ENCODE measurements at places on chromosomes 6 and 20.
A peak's percentile ranks its signal among the peaks of the same experiment; 100 is the strongest.

DNA sequence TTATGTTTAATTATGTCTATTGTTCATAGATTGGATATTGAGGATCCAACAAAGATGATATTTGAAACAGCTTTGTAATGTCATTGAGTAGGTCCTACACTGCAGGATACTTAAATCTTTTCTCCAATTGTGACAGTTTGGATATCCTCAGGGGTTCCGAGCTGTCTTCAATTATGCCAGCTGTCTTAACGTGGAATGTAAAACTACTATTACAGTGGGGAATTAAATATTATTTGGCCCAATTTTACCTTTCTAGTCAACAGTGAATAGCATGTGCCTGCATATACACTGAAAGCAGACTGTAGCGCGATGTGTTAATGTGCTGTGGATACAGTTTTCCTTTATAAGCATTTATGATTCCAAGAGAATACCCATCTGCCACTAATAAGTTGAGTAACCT is 156.9 kb downstream of the GRIK2 start:
- no peak for DNase-seq

DNA sequence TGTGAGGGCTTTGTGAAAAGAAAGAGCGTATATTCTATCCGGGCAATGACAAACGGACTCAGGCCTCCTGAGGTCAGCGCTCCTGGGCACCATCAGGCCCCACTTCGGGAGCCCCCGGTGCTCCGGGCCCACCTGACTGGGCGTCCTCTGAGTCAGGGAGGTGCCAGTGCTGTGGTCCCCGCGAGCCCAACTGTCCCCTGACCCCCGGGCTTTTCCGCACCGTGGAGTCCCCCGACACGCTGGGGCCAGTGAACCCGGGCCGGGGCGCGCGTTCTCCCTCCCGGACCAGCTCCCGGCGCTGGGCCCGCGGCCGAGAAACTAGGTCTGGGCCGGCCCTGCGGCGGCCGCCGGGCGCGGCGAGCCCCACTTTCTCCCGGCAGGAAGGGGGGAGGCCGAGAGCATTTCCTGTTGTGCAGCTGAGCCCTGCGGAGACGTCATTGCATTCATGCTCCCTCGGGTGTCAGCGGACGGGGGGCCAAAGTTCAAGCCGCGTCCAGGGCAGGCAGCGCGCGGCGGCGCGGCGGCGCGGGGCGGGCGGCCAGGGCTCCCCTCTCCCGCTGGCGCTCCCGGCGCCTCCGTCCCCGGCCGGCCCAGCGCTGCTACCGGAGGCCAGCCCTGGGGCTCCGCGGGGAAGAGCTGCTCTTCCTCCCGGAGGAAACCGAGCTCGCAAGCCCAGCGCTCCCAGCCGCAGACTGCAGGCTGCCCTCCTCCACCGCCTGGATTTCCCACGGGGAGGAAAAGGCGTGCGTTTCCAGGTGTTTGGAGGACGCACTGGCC is 18.3 kb downstream of the HIVEP2 start:
- peak; percentile 78 for DNase-seq

- peak; percentile 96 for DNase-seq
Measured at GRCh38 chr20:6533761-6534479, 233.6 kb upstream of the BMP2 start.

DNA sequence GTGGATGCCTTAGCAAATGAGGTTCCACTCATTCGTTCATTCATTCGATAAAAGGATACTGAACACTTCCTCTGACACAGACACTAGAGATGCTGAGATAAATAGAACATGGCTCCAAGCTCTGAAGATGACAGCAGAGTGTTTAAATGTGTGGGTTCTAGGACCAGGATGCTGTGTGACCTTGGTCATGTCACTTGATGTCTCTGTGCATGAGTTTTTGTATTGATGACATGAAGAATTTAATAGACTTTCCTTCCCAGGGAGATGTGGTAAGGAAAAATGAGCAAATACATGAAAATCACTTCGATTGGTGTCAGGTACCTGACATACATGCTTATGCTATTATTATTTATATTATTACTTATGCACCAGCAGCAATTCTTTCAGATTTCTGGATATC is 34.3 kb upstream of the CD83 start:
- DNase-seq = no peak

DNA sequence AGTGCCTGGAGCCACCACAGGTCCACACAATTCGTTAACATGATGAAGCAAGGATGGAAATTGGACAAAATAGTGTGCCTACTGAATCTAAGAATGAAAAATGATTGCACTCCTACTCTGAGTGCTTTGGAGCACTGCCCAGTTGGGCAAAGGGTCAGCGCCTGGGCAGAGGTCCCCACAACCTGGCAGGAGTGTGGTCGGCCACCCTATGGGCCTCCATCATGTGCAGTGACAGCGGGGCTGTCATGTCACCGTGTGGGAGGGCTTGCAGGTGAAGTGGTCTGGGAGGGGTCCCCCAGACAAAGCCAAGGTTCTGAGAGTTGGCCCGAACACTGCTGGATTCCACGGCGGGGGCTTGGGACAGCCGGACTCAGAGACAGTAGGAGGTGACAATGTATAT is 36.2 kb upstream of the CD93 start:
- no peak for DNase-seq

DNA sequence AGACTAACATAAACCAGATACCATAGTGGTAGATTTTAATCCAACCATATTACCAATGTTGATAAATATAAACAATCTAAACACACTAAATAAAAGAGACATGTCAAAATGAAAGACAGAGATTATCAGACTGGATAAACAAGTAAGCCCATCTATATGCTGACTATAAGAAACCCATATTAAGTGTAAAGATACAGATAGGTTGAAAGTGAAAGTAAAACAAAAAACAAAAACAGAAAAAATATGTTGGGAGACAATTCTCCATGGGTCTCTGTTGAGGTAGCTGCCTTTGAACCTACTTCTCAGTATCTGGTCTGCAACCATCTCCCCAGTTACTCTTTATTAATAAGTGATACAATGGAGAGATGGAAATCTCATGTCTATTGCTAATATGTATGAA is 21.2 kb downstream of the REV3L start:
- DNase-seq = no peak

DNA sequence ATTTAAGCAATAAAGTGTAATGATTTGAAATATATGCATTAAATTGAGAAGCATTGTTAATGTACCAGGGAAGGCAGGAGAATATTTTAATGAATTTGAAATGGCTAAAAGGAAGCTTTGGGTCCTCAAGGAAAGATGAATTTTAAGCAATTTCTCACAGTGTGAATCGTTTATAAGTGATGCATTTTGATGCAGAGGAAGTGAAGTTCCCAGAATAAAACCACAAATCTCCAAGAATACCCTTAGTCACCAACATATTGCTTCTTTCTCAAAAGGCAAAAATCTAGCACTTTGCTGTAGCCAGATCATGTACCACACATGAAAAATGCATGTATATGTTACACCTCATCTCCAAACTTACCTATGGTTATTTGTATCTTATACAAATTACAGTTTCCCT is 11.7 kb downstream of the TPD52L1 start:
- peak; percentile 66 for DNase-seq

DNA sequence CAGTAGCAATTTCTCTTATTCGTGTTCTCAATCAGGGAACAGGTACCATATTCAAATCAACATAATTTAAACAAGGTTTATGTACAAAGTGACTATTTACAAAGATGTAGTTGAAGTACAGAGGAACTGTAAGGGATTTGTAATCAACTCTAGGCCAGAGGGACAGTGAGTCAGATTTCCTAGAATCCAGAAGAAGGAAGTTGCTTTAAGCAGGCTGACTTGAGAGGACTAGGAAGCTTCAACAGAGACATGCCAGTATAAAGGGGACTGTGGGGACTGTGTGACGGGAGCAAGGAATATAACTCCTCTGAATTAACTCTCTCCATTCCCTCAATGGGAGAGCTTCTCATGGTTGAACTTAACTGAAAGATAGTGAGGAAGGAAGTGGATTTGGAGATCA is 427.4 kb upstream of the JAG1 start:
- DNase-seq = peak; percentile 20

- DNase-seq = peak; percentile 19
Measured at GRCh38 chr6:116847227-116847626, 18.3 kb upstream of the GPRC6A start.

- no peak for DNase-seq
Measured at GRCh38 chr6:91664327-91664959, 1077.6 kb upstream of the MAP3K7 start.

DNA sequence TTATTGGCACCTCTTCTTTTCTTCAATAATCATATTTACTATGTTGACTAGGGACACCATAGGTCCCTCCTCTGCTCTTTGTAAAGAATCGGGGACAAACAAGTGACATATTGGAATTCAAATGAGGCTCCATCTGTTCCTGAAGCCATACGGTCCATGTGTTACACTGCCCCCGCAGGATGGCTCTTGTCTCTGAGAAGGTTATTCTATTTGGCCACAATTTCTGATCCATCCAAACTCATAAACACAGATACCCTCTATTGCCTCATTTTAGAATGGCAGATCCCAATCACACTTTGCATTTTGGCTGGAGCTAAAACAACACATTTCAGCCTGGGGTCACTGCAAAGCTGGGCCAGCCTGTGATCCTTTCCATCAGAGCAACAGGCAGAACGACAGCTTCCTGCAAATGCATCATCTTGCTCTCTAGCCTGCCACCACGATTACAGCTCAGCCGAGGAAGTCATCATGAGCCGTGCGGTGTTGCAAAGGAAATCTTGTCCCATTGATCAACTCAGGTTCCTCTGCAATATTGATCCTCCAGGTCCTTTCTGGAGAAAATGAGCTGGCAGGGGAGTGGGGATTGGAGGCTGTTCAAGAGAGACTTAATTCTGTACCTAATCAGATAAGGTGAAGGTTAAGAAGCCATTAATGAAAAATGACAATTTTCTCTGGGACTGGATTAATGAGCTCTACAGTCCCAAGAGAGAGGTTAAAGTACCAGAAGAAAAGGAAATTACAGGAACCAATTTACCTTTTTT is 73.1 kb downstream of the AGPAT4 start:
- no peak for DNase-seq

DNA sequence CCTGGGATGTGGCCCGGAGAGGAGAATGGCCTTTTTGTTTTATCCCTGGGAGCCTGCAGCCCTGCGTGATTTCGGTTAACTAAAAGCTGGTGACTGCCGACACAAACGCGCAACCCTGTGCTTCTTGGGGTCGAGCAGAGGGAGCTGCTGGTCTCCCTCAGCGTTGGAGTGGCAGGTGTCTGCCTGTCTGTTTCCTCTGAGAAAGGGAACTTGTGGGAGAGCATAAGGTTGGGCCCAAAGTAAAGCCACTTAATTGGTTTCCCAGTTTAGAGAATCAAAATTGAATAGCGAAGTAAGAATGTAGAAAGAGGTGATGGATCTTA is 500 bp downstream of the LTV1 start:
- DNase-seq = no peak

GRCh38 chr6:49543087-49543858 is 7.2 kb upstream of the C6orf141 start:
- DNase-seq = no peak

DNA sequence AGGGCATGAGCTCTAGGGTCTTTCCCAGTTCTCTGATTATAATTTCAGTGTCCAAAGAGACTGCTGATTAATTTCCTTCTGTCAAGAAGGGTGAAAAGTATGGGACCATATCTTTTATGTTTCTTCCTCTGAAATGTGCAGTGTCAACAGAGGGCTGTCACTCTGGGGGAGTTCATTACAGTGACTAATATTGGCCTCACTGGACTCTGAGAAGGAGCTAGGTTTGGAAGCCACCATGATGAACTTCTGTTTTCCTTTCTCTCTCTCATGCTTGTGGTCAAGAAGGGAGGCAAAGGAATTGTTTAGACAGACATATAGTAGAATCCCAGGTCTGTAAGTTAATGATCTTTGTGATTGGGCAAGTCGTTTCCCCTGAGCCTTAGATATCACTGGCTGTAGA is 41.8 kb upstream of the BMP6 start:
- no peak for DNase-seq

GRCh38 chr6:12314751-12315150 is 24.6 kb downstream of the EDN1 start:
- no peak for DNase-seq

DNA sequence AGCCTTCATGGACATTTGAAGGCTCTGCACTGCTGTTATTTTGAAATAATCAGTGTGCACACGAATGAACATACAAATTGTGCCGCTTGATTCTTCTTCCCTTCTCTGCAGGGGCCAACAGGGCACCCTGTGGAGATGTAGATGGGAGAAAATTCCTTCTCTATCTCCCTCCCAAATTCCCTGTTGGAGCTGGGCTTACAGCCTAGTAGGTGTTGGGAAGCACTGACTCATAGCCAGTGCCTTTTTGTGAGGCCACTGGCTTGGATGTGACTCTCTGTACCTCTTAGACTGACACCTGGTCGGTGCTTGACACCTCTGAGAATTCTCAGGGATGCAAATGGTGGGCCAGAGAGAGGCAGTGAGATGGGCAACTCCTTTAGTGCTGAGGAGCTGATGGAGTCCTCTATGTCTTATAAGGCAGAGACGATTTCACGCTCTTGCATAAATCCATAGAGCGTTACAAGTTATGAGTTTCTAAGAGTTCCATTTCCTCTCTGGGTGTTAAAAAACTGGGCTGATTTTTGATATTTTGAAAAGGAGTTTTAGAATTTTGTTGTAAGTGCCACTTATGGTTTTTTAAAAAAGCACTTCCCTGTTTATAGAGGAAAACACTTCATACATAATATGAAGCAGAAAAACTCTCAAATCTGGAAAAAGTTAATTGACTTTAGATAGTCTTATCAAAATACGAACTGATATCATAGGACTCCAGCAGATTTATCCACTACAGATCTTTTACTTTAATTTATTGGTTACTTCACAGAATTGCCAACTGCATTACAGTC is 89.8 kb upstream of the MAP3K7 start:
- DNase-seq = no peak

DNA sequence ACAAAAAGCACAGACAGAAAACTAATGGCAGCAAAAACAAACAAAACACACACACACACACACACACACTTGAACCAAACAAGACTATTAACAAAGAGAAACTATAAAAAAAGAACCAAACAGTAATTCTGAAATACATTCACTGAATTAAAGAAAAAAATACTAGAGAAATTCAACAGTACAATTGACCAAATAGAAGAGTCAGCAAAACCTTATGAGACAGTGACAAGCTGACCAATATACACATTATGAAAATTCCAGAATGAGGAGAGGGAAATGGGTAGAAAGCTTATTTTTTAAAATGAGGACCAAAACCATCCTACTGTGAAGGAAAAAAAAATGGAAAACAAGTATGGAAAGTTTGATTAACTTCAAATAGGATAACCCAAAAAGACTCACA is 212.2 kb upstream of the BTBD3 start:
- no peak for DNase-seq

- DNase-seq = no peak
Measured at GRCh38 chr20:21396599-21397340, 556 bp downstream of the NKX2-4 start.

DNA sequence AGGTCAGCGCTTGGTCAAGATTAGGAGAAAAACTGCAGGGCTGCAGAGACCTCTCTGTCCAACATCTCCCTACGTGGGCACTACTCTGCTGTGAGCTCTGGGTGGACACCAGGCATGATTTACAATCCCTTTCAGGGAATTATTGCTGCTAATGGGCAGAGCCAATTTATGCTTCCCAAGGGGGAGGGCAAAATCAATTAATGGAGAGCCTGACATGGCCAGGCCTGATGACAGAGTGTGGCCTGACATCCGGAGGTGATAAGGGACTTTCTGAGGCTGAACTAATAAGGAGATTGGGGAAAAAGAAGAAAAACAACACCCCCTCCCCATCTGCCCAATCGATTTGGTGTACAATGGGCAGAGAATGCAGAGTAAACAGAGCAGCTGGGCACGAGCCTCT is 5.0 kb upstream of the KCNK16 start:
- DNase-seq = no peak

- DNase-seq = peak; percentile 25
Measured at GRCh38 chr20:11302436-11302835, 615.3 kb upstream of the BTBD3 start.

- no peak for DNase-seq
Measured at GRCh38 chr6:154380741-154381140, 24.1 kb upstream of the IPCEF1 start.

Measured in fibroblast of skin of right quadriceps (primary cell).